ENCODE measurements at places on chromosomes 16 and 17.

GRCh38 chr17:47145351-47145750 is 43.7 kb downstream of the CDC27 start:
- no peak overlapping the region for H3K4me3 ChIP-seq
- no peak for DNase-seq
- no peaks in the 10 kb centered on the region for H3K27me3 ChIP-seq
- no peaks in the 10 kb centered on the region for H3K4me1 ChIP-seq

- no peak for DNase-seq
- peaks cover 47% of the 10 kb centered on the region for H3K27me3 ChIP-seq
- H3K36me3 ChIP-seq: no peaks in the 10 kb centered on the region
- no peak overlapping the region for H3K4me3 ChIP-seq
These were observed 202.3 kb upstream of the RPL38 start for GRCh38 chr17:74001145-74001544.

- no peak overlapping the region for H3K27ac ChIP-seq
- no peaks in the 10 kb centered on the region for H3K4me1 ChIP-seq
- H3K27me3 ChIP-seq: no peaks in the 10 kb centered on the region
- DNase-seq: no peak
- H3K4me3 ChIP-seq: no peak overlapping the region
These were observed 20.8 kb upstream of the NOL11 start for GRCh38 chr17:67696853-67697498.

DNA sequence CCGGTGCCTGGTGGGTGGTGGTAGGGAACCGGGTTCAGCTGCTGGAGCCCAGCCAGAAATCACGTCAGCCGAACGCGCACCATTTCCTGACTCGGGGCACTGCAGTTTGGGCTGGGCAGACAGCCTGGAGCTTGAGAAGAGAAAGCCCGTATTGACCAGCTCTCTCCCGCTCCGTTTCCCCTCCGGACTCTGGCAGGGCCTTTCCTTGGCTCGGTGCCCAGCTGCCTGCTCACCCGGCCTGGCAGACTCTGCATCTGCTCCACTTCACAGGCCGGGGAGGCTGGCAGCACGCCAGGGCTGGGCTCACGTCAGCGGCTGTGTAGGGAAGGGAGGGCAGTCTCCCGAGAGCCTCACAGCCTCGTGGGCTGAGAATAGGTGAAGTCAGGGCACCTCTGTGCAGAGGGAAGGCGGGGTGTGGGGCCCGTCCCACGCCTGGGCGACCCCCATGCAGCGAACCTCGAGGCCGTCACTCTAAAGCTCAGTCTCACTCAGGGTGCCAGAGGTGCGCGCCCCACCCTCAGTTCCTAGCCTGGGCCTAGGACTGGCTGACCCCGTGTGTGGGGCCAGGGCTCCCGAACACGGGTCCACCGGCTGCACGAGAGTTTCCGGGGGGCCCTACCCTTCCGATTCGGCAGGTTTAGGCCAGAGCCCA is 59.1 kb downstream of the OR1D5 start:
- no peaks in the 10 kb centered on the region for H3K27me3 ChIP-seq
- peaks cover 3% of the 10 kb centered on the region for H3K36me3 ChIP-seq
- H3K4me1 ChIP-seq: peaks cover 22% of the 10 kb centered on the region
- H3K27ac ChIP-seq: peak overlapping the region; percentile 90

- no peaks in the 10 kb centered on the region for H3K36me3 ChIP-seq
- DNase-seq: no peak
- H3K27me3 ChIP-seq: no peaks in the 10 kb centered on the region
- H3K4me1 ChIP-seq: no peaks in the 10 kb centered on the region
- no peak overlapping the region for H3K4me3 ChIP-seq
These were observed 344.7 kb downstream of the GRIN2A start for GRCh38 chr16:9837481-9837880.

- no peak for DNase-seq
- H3K36me3 ChIP-seq: no peaks in the 10 kb centered on the region
- no peak overlapping the region for H3K27ac ChIP-seq
These were observed 113.4 kb downstream of the TRIM37 start for GRCh38 chr17:58993311-58993710.

- no peak overlapping the region for H3K4me3 ChIP-seq
- no peaks in the 10 kb centered on the region for H3K27me3 ChIP-seq
These were observed 38.2 kb upstream of the PHAF1 start for GRCh38 chr16:67071476-67072048.

- no peaks in the 10 kb centered on the region for H3K27me3 ChIP-seq
- DNase-seq: peak; percentile 94
- H3K4me1 ChIP-seq: peaks cover 63% of the 10 kb centered on the region
- H3K36me3 ChIP-seq: peaks cover 18% of the 10 kb centered on the region
- peak overlapping the region; percentile 86 for H3K27ac ChIP-seq
These were observed 1.3 kb downstream of the MAZ start for GRCh38 chr16:29807426-29808218.

DNA sequence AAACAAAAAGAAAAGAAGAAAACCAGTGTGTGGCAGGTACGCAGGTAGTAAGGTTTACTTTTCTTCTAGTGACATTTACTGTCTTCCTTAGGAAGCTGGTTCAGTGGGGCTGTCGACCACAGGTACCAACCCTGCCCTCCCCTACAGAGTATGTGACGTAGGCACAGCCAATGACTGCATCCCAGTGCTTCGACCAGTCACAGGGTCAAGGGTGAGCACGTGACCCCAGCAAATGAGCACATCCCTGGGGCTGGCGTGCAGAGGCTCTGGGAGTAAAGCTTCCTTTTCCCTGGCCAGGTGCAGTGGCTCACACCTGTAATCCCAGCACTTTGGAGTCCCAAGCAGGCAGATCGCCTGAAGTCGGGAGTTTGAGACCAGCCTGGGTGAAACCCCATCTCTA is 38.9 kb upstream of the PLCG2 start:
- H3K27me3 ChIP-seq: no peaks in the 10 kb centered on the region
- DNase-seq: no peak
- no peak overlapping the region for H3K4me3 ChIP-seq
- H3K4me1 ChIP-seq: peaks cover 6% of the 10 kb centered on the region
- no peak overlapping the region for H3K27ac ChIP-seq
- H3K36me3 ChIP-seq: no peaks in the 10 kb centered on the region

- H3K27me3 ChIP-seq: peaks cover 9% of the 10 kb centered on the region
- peak overlapping the region; percentile 30 for H3K27ac ChIP-seq
- peak overlapping the region; percentile 22 for H3K4me3 ChIP-seq
- peaks cover 36% of the 10 kb centered on the region for H3K4me1 ChIP-seq
- peak; percentile 72 for DNase-seq
These were observed 4.8 kb downstream of the IL4R start for GRCh38 chr16:27318392-27319256.

- no peak overlapping the region for H3K27ac ChIP-seq
- no peaks in the 10 kb centered on the region for H3K27me3 ChIP-seq
- DNase-seq: no peak
These were observed 45.3 kb downstream of the GLG1 start for GRCh38 chr16:74561626-74562025.

GRCh38 chr16:8898660-8899318 is 16.6 kb downstream of the LITAFD start:
- DNase-seq: no peak
- H3K27me3 ChIP-seq: no peaks in the 10 kb centered on the region
- no peak overlapping the region for H3K4me3 ChIP-seq
- no peak overlapping the region for H3K27ac ChIP-seq
- no peaks in the 10 kb centered on the region for H3K4me1 ChIP-seq

- no peaks in the 10 kb centered on the region for H3K36me3 ChIP-seq
- H3K4me3 ChIP-seq: no peak overlapping the region
- H3K4me1 ChIP-seq: peaks cover 4% of the 10 kb centered on the region
- no peak overlapping the region for H3K27ac ChIP-seq
These were observed 109.7 kb downstream of the VAT1L start for GRCh38 chr16:77897831-77898605.

DNA sequence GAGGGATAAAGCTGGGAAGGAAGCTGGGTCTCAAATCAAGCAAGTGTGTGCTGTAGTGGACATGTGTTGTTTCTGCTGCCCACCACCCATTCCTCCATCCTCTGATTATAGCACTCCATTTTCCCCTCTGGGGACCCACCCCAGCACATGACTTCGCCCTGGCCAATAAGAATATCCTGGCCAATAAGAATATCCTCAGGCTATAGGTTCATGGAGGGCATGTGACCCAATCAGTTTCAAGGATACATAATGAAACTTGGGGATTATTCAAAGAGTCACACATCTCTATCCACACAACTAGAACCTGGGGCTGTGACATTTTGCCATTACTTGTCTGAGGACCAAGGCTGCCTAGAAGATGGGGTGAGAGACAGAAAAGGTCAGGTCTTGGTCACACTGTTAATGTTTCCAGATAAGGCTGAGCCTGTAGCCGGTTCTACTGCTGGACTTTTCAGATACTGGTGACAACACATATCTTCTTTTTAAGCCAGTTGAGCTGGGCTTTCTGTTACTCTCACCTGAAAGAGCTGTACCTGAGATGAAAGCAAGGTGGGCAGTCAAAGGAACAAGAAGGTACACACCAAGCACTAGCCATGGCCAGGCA is 33.7 kb downstream of the MYO18A start:
- no peak for DNase-seq
- peak overlapping the region; percentile 36 for H3K27ac ChIP-seq
- H3K27me3 ChIP-seq: no peaks in the 10 kb centered on the region
- no peaks in the 10 kb centered on the region for H3K36me3 ChIP-seq

DNA sequence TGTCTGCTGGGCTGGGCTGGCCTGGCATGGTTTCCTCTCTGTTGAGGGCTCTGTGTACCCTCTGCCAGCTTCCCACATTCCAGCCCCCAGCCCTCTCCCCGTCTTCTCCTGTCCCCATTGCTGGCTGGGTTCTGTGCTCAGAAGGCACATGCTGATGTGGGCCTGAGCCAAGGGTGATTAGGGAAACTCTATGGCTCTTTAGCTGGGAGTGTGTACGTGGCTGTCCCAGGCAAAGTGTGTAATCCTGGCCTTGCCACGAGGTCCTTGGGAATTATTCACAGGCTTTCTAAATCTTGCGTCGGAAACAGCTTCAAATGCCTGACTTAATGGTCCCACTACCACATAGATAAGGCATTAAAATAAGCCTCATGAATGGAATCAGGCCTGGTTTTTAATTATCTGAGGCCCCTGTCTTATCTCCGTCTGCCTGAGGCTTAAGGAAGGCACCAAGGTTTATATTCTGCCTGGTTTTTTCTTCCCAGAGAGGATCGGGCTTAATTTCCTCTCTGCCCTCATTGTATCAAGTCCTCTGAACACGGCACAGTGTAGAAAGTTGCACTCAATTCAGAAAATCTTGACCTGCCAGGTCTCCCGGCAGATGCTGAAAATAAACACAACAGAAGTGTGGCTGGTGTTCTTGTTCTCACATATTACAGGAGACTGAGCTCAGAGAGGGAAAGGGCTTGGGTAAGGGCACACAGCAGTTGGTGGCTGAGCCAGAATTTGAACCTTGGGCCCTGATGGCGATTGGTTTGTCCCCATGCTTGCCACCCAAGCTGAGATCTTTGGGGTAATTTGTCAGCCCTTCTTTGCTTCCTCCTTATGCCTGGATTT is 52.9 kb upstream of the LGALS9 start:
- peak overlapping the region; percentile 17 for H3K27ac ChIP-seq
- no peak for DNase-seq
- no peaks in the 10 kb centered on the region for H3K27me3 ChIP-seq
- H3K36me3 ChIP-seq: peaks cover 2% of the 10 kb centered on the region
- peaks cover 6% of the 10 kb centered on the region for H3K4me1 ChIP-seq

GRCh38 chr16:81163671-81164070 is 67.5 kb upstream of the GCSH start:
- H3K4me1 ChIP-seq: no peaks in the 10 kb centered on the region
- no peak for DNase-seq
- no peaks in the 10 kb centered on the region for H3K27me3 ChIP-seq

DNA sequence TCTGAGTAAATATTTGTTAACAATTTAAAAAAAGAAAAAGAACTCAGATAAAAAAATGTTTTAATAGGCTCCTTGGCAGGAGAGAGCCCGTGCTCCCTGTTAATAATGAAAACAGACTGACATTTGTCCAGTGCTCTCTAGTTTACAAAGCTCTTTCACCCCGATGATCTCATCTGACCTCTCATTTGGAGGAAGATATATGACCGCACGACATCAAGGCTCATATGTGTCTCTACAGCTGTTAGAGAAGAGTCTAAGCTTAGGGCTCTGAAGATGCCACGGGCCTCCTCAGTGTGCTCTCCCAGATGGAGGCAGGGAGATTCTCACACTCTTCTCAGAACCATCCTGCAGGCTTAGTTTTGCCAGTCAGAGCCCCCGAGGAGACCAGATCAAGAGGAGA is 280.8 kb upstream of the IRX5 start:
- H3K36me3 ChIP-seq: no peaks in the 10 kb centered on the region
- no peak overlapping the region for H3K4me3 ChIP-seq
- no peak overlapping the region for H3K27ac ChIP-seq
- peaks cover 7% of the 10 kb centered on the region for H3K4me1 ChIP-seq
- no peaks in the 10 kb centered on the region for H3K27me3 ChIP-seq

DNA sequence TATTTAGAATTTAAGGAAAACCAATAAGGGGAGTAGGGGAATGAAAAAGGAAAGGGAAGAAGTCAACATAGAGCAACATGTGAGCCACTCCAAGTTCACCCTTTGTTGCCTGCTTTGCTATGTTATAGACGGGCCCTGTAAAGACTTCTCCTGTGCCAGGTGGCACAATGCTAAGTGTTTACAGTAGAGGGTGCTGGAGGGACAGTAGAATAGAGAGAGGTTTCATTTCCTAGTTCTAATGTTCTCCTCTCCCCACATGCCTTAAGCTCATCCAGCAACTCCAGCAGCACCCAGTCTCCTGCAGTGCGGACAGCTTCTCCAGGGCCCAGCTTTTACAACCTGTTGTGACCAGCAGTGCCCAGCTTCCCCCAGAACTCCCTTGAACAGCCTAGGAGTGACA is 468.0 kb downstream of the HS3ST3B1 start:
- no peak overlapping the region for H3K4me3 ChIP-seq
- DNase-seq: no peak
- H3K27me3 ChIP-seq: no peaks in the 10 kb centered on the region
- no peaks in the 10 kb centered on the region for H3K36me3 ChIP-seq
- no peaks in the 10 kb centered on the region for H3K4me1 ChIP-seq
- H3K27ac ChIP-seq: no peak overlapping the region

- H3K4me1 ChIP-seq: peaks cover 19% of the 10 kb centered on the region
- no peaks in the 10 kb centered on the region for H3K36me3 ChIP-seq
- H3K27ac ChIP-seq: no peak overlapping the region
- DNase-seq: no peak
- H3K27me3 ChIP-seq: no peaks in the 10 kb centered on the region
- no peak overlapping the region for H3K4me3 ChIP-seq
These were observed 147.4 kb upstream of the SDK2 start for GRCh38 chr17:73791631-73792030.

DNA sequence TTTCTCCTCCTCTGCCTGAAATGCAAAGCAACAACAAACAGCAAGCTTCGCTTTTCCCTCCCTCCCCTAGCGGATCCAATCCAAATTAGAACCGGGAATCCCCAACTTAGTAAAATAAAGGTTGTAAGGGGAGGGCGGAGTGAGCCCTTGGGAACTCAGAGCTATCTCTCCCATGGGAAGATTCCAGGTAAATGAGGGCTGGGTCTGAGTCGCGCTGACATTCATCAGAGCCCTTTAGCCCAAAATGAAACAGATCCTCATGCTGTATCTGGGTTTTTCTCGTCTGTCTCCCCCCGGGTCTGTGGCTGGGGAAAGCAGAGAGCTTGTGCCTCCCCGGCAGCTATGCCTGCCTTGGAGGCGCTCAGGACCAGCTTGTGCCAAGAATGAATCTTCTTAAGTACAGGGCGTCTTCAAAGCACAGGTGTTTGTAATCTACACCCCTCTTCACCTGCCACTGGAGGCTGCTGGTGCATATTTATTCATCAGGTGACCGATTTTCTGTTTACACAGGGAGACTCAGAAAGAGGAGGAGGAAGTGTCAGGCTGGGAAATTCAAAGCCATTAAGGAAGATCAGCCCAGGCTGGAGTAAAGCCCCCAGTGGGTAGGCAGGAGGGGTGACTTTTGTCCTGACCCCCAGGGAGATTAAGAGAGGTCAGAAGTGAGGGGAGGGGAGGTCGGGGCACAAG is 55.0 kb upstream of the GSE1 start:
- no peaks in the 10 kb centered on the region for H3K36me3 ChIP-seq
- DNase-seq: no peak
- no peaks in the 10 kb centered on the region for H3K27me3 ChIP-seq
- H3K4me1 ChIP-seq: peaks cover 27% of the 10 kb centered on the region
- no peak overlapping the region for H3K27ac ChIP-seq
- H3K4me3 ChIP-seq: peak overlapping the region; percentile 86

Data from heart left ventricle (tissue), 16 donors.